ENCODE measurements at places on chromosomes 11 and 22. TPM values are rescaled to one million over a fixed set of nuclear protein-coding genes. Genes with fewer than 3 reads are reported as not detected.

The OR2AG1 gene
- total RNA-seq: 0.26 TPM

The OR52E8 gene
- total RNA-seq: not detected

The FAM227A gene
- total RNA-seq: 0.33 TPM

DNA sequence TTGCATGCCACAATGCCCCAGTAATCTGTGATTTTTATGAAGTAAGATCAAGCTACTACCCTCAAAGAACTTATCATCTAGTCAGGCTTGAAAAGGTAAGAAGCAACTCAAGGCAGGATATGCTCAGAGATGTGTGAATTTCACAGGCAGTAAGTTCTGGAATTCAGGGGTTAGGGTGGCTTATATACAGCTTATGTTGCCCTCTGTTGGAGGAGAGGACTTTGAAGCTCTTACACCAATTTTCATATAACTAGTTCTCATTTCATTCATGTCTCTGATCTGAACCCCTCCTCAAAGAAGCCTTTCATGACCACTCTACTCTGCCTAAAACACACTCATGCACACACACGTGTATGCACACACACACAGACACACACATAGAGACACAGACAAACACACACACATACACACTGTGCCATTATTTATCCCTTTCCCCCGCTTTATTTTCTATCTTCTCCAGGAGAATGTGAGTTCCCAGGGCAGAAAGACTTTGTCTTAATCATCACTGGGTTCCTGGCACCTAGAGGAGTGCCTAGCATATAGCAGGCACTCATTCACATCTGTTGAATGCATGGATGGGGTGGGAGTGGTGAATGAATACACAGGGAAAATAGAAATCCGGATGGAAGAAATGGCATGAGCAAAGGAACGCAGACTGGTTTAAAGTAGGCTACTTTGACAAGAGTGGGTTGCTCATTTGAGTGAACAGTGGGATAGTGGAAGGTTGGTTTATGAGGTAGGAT, 220.7 kb upstream of the ZBED5 start:
- no peaks in the 10 kb centered on the region for H3K36me3 ChIP-seq
- no peak overlapping the region for H3K27ac ChIP-seq
- H3K27me3 ChIP-seq: no peaks in the 10 kb centered on the region
- DNase-seq: no peak

DNA sequence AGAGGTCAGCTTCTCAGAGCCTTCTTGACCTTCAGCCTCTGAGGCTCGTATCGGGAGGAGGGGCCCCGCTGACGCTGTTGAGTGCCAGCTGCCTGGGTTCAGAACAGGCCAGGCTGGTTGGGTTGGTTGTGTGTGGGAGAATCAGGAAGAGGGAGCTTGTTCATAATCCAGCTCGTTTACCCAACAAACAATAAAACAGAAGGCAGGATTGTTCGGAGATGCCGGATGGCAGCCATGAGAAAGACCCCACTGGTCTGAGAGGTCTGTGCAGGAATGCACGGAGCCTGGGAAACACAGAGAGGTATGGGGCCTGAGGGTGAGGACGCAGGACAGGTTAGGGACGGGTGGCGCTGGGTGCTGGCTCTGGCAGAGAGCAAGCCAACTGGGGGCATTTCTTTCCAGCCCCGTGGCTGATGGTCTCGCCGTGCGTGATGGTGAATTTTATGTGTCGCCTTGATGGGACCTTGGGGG, 31.6 kb upstream of the SHANK2 start:
- DNase-seq: peak; percentile 47
- no peaks in the 10 kb centered on the region for H3K4me1 ChIP-seq

DNA sequence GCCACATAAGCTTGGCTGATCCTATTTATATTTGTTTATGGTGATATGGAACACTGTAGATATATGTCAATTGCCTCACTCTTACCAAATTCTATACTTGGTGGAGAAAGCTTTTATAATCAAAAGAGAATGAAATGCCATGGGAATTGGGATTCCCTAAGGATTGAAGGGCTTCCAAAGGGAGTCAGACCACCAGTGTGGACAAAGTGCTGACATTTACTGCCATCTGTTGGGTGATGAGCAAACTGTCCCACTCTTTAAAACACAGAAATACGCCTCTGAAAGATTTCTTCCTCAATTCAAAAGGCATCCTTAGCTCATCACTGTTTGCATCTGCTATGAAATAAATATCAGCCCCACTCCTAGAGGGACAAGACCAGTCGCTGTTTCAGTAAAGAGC, 7.1 kb downstream of the SLC1A2 start:
- H3K27me3 ChIP-seq: peaks cover 26% of the 10 kb centered on the region
- DNase-seq: no peak
- no peak overlapping the region for H3K4me3 ChIP-seq
- no peaks in the 10 kb centered on the region for H3K4me1 ChIP-seq
- no peak overlapping the region for H3K27ac ChIP-seq
